ENCODE measurements at places on chromosomes 11 and 22.

DNA sequence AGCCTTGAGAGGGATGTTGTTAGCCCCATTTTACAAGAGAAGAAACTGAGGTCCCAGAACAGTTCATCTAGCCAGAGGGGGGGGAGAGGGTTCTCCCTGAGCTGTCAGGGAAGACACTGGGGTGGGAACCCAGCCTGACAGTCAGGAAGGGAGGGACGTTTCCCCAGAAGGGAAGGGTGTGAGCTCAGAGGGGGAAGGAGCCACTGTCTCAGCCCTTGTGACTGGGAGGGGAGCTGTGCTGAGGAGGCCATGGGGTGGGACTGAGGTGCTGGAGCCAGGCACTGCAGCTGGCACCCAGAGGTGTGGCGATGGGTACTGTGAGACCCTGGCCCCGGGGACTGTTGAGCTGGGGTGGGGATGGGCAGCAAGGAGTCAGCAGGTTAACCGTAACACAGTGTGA, 35.7 kb downstream of the DAGLA start:
- DNase-seq = no peak

DNA sequence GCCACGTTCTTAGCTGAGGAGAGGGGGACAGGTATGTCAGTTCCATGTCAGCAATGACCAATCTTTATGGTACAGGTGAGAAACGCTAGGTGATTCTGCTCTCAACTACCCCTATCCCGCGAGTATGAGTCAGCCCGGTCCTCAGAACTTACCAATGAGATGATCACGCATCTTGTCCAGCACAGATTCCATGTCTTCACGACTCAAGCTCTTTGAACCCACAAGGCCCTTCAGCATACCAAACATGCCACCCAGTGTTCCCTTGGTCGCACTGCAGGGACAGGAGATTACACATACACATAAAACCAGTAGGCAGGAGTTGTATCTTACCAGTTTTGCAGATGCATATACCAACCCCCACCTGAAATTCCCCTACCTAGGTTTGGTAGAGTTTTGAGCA, 2.9 kb downstream of the SRPRA start:
- DNase-seq = no peak

DNA sequence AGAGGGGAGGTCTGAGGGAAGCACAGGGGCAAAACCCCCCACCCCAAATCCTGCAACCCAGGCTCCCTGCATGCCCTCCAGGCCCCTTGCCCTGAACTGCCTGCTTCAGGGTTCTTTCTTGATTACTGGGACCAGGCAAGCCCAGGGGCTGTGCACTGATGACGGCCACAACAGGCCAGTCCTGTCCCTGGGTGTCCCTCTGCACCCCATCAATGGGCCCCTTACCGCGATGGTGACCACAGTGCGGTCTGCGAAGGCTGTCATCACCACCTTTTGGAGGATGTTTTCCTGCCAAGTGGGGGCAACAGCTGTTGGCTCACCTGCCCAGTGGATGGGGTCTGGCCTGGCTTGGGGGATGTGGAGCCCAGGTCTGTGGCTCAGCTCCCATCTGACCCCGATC, 5.0 kb upstream of the KCNJ11 start:
- no peak for DNase-seq

- no peak for DNase-seq
Measured at GRCh38 chr11:122666743-122667142, 11.2 kb downstream of the UBASH3B start.

GRCh38 chr11:8654503-8654902, 28.0 kb downstream of the TRIM66 start:
- DNase-seq = no peak

DNA sequence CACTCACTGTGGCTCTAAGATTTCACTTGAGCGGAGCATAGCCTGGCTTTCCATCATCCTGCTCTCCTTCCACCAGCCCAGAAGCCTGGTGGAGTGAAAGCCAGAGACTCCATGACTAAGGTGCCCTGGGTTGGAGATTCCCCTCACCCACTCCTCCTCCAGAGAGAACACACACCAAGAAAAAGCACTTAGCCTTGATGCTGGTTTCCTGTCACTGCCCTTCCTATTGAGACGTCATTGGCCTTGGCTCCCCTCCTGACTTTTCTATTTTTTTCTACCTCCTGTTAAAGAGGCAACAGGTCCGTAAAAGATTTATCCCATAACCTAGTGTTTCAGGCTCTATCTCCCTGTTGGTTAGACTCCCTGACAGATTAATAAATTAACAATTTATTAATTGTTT, 38.5 kb upstream of the APLNR start:
- no peak for DNase-seq

- DNase-seq = no peak
Measured at GRCh38 chr11:17811352-17811751, 76.8 kb downstream of the KCNC1 start.

DNA sequence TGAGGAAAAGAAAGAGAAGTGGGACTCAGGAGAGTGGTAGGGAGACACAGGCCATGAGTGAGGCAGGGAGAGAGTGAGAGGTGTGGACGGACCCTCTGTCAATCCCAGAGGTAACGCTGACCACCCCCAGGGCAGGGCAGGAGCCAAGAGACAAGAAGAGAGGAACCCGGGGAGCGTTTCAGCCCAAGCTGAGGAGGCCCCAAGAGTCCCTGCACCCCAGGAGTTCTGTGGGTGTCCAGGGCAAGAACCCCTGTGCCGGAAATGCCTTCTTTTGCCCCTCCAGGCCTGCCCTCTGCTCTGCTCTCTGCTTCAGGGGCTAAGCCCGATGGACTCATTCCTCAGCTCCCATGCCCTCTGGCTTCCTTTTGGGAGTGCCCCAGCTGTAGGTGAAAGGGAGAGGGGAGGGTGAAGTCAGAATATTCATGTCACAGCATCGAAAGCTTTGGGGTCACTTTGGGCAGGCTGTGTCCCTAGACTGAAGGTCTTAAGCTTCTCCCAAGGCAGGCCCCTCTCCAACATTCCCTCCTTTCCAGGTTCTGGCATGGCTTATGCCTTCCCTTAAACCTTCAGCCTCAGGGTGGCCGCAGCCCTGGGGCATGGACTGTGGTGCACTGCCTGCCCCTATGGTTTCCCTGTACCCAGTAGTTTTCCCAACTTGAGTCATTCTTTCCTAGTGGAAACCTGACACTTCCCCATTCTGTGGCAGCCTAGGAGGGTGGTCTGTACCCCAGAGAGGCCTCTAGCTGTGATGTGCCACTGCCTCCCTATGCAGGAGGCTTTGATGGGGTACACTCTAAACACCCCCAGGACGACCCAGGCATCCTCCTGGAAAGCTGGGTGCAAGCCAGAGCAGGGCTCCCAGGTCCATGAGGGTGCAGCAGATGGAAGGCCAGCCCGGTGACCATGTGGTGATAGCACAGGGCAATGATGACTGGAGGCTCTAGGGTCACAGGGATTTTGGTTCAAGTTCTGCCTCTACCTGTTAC, 27.1 kb downstream of the MYEOV start:
- no peak for DNase-seq

GRCh38 chr11:86291466-86292262, 10.4 kb upstream of the HIKESHI start:
- DNase-seq = peak; percentile 29

DNA sequence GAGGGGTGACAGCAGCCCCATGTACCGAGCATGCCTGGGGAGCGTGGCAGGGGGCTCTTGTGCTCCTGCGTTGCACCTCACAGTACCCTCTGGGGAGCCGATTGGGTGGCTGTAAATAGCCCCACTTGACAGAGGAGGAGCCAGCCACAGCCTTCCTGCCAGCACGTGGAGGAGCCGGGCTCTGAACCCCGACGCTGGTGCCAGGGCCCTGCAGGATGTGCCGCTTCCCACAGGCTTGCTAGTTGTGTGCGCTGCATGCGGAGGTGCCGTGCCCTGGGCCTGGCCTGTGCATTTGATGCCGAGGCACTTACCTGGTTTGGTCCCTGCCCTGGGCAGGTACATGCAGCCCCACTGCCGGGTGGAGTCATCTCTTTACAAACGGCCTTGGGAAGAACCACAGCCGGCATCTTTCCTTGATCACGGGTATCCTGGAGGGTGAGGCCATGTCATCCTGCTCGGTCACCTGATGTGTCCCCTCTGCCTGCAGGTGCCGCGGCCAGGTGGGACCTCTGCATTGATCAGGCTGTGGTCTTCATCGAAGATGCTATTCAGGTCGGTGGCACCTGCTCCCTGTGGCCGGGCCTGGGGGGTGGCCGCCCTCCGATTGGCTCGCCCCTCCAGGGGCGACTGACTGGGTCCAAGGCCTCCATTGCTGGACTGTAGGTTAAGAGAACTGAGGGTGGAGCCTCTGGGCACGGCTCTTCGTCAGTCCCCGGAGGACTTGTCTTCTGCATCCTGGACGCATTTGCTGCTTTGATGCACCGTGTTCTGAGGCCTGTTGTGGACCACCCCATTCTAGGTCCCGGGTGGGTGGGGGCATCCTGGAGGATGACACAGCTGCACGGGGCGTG, 5.0 kb downstream of the TPCN2 start:
- no peak for DNase-seq

- DNase-seq = peak; percentile 95
Measured at GRCh38 chr11:85685820-85686459, at the start of gene CCDC89. CCDC89 (minus strand) TSS chr11:85686195; CDS start chr11:85686130, 65 bp downstream.

DNA sequence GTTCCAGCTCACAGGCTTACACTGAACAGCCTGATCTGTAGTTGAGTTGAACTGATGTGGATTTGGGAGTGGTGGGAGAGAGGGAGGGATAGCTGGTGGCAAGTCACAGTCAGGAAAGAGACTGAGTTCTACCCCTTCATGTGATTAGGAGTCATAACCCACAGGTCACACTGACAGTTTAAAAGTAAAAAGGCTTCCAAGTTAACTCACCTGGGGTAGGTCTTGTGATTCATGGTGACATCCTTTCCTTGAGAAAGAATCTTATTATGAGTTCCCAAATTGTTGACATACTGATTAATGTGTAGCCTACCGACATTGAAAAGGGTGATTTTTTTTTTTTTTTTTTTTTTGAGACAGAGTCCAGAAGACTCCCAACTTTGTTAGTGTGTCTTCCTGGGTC, 5.4 kb downstream of the IZUMO1R start:
- DNase-seq = no peak

GRCh38 chr22:47420211-47420610, 657.8 kb downstream of the TBC1D22A start:
- no peak for DNase-seq

- DNase-seq = no peak
Measured at GRCh38 chr11:44824300-44824704, 97.5 kb downstream of the TSPAN18 start.

DNA sequence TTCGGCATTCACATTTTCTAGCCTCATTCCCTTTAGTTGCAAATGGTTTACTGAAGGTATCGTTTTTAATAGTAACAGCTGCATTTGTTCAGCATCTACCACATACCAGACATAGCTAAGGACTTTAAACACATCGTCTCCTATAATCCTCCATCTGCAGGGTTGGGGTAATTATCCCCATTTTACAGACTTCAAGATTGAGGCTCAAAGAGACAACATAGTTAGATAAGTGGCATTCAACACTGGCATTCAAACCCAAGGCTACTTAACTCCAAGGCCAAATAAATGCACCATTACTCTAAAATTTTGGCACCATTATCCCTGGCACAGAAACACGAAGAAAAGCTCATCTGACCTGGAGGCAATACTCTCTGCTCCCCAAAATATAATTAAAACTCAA, 28.5 kb downstream of the SMCO4 start:
- DNase-seq = no peak

DNA sequence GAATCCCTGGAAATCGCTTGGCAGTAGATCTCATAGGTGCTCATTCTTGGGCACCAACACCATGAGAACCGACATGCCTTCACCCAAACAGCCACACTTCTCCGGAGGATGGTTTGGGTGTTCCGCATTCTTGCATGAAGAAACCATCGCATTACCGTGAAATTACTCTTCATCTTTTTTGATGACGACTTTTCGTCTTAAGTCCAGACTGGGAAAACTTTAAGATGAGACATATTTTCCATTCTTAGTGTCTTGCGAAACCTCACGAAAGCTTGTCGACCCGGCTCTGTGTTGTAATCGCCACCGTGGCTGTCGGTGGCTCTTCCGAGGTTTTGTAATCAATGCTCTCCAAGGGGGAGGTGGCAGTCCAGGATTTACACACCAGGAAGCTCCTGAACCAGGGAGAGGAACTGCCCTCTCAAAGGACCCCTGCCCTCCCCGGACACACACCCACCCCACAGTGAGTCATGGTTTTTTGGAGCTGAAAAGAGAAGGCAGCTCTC, 1.7 kb downstream of the TOM1 start:
- no peak for DNase-seq

DNA sequence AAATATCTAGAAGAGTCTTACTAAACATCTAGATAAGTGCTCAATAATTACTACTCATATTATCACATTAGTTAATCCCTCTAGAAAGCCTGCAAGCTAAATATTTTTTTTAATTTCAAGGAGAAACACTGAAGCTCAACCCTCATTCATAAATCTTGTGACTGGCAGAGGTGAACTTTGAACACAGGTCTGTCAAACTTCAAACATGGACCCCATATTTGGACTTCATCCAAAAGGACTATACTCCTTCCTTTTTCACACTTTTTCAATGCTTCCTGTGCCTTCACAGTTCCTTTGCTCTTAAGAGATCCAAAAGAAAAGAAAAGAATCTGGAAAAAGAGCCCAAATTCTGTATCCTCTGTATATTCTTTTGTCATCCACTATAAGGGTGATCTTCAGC, 28.3 kb upstream of the OR9G4 start:
- no peak for DNase-seq

DNA sequence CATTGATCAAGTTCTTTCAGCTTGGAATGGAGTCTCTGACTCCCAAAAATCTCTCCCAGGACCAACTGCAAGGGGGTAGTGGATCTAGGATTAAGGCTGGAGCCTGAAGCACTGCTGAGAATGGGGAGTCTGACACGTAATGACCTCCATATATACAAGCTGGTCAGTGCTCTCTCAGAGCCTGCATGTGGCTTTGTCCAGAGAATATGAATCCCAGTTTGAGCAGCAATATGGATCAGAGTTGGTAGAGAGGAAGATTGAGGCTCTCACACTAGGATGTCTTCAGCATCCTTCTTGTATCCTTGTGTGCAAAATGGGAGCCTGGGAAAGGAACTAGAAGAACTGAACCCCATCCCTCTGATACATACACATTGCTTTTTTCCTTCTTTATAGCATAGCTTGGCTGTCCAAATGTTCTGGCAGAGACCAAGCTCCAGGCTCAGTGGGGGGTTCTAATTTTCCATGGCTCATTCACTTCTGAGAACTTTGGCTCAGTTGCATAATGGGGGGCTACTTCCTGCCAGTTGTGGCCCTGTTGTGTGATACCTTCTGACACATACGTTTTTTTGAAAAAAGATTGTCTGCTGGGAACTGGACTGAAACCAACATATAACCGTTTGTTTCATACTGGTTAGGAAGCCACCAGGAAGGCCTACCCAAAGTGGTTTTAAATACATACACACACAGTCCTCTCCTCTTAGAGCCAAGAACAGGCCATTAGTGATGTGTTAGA, 138.2 kb downstream of the ETS1 start:
- DNase-seq = no peak

- DNase-seq = no peak
Measured at GRCh38 chr11:291281-292210, 2.6 kb downstream of the PGGHG start.

DNA sequence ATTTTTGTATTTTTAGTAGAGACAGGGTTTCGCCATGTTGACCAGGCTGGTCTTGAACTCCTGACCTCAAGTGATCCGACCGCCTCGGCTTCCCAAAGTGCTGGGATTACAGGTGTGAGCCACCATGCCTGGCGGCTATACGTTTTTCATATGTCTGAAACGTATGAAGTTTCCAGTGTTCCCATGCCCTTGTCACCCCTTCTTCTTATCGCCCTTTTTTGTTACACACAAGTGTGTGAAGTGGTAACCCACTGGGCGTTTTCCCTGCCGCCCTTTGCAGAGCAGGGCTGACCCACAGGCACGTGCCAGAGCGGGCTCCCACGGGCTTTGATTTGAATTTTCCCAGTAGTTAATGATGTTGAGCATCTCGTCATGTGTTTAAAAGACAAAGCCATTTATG, 17.0 kb downstream of the PIM3 start:
- DNase-seq = no peak

Measured in muscle of back (tissue), 13 donors.